Daoy (cell line): ENCODE measurements at places on chromosomes 6 and 20. TPM values are rescaled to one million over a fixed set of nuclear protein-coding genes. Genes with fewer than 3 reads are reported as not detected.

Gene TNF
- 1.4 and 4.0 TPM in 2 replicates for total RNA-seq

Gene MYL9
- 15.1 and 29.0 TPM in 2 replicates for total RNA-seq

Gene SNPH
- total RNA-seq = 1.6 and 3.0 TPM in 2 replicates

Gene TJAP1
- total RNA-seq = 16.8 and 16.9 TPM in 2 replicates

Gene EMILIN3
- 0.23 TPM in 1 of 2 replicates, not detected in the other for total RNA-seq

Gene LGSN
- total RNA-seq = 0.23 TPM in 1 of 2 replicates, not detected in the other

Gene RAB23
- total RNA-seq = 20.6 and 26.4 TPM in 2 replicates

DNA sequence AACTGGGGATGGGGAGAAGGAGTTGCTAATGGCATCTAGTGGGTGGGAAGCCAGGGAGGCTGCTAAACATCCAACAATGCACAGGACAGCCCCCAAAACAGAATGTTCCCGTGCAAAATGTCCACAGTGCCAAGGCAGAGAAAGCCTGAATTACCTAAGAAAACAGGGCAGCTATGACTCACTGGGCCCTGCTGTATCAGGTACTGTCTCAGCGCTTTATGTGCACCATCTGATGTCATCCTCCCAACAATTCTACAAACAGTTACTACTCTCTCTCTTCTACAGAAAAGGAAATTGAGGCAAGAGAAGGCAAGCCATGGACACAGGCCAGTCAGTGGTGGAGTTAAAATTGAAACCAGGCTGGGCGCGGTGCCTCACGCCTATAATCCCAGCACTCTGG, 3.1 kb downstream of the YTHDF1 start:
- no peak for DNase-seq

DNA sequence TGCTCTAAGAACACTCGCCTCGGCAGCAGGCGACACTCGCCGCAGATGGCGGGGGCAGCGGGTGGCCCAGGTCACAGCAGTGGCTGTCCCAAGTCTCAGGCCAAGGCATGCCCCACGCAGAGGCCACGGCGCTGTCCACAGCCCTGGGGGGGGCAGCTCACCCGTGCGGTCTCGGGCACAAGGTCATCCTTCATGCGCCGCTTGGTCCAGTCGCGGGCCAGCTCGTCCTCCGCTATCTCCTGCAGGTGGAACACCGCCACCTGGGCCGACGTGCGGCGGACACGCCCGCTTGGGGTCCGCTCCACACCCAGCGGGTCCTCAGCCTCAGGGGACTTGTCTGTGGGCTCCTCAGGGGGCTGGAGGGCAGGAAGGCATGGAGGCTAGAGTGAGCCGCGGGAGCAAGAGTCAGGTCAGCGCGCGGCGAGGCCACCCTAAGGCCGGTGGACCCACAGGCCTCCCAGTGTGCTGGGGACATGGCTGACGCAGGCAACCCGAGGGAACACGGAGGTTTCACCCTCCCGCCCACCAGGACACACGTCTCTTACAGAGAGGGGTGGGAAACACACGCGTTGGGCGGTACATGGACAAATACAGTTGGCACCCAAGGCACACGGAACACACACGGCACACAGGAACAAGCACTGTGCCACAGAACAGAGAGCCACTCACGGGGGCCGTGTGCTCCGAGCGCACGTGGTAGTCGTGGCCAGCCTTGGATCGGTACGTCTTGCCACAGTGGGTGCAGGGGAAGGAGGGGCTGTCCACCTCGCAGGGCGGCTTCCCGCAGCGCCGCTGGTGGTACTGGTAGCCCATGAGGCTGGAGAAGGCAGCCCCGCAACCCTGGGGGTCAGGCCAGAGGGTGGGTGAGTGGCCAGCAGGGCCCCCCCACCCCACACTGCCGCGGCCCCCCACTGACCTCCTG, 6.5 kb upstream of the UCKL1 start:
- no peak for DNase-seq

DNA sequence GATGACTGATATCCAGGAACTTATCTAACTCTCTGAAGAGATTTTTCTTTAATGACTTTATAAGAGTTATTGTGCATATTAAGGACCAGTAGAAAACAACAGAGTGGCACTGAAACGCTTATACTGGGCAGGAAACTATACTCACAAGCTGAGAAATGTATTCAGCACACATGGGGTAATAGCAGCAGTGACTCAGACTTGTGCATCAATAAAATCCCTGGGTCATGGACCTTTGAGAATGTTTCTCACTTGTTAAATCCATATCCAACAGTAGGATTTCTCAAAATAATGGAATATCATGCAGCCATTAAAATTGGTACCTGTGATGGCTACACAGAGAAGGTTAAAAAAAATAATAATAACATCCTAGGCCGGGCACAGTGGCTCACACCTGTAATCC, 219.5 kb downstream of the BTBD9 start:
- DNase-seq = no peak

DNA sequence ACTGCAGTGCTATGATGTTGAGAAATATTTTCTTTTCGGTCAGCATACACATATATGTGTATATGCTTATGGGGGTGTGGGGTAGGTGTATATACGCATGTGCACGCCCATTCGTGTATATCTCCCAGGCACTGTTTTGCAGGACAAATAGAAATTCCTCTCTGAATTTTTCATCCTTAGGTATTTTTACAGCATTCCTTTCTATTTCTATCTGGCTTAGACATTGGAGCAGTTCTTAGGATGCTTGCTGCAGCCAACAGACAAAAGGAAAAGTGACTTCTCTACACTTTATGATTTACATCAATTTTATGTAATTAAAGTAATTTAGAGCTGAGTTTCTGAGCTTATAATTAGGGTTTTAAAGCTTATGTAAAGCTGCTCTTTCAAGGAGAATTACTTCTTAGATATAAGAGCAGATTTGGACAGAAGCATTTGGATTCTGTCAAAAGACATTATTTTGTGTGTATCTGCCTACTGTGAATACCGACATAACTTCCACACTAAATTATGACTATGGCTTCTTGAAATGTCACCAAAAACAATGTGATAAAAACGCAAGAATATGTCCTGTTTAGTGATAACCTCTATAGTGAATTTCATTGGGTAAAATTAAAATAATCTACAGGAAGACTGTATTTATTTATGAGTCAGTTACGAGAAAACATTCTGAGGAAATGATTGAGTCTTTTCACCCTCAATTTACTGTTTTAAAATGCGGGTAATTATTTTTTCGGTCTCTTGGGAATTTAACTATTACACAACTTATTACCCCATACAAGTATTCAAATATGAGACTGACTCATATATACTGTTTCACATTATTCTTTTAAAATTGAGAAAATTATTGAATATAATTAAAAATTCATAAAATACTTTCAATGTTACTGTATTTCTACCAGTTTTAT, 21.3 kb upstream of the CEP43 start:
- no peak for DNase-seq

GRCh38 chr6:101666256-101666655, 272.7 kb downstream of the GRIK2 start:
- peak; percentile 5 for DNase-seq

DNA sequence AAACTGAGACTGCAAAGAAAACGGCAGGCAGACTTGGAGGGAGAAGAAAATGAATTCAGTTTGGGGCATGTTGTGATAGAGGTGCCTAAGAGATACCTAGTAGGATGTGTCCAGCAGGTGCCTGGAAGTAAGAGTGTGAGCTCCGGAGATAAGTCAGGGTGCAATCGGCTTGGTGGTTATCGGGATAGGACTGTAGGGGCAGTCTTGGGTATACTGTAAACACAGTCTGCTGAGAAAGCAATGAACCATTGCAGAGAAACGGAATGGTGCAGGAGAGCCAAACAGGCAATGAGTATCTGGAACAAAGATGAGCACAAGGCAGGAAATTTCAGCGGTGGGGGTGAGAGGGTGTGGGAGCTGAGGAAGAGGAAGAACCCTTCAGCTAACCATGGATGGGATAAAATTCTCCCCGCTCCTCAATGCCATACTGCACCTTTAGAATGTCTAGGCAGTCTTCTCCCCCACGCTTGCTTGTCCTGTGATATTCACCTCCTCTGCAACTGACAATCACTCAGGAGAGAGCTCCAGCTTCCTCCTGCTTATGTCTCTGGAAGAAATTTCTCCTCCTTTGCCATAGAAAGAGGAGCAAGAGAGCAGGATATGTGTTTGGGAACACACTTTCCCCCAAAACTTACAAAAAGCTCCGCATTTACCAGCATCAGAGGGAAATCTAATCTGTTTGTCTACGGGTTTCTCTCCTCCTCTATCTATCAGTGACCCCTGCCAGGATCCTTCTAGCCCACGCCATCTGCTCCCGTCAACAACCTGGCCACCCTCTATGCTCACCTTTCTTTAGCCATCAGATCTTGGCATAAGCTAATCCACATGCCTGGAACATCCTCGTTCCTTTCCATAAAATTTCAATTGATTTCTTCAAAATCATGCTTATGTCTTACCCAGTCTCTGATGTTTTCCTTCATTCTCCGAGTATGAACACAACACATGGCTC, 381.7 kb upstream of the JARID2 start:
- DNase-seq = no peak

- no peak for DNase-seq
Measured at GRCh38 chr6:167831281-167831828, 4.6 kb downstream of the AFDN start.

- DNase-seq = no peak
Measured at GRCh38 chr20:49797344-49797615, 15.3 kb upstream of the SLC9A8 start.

GRCh38 chr6:136859430-136859829, 37.0 kb downstream of the PEX7 start:
- no peak for DNase-seq

- DNase-seq = no peak
Measured at GRCh38 chr6:82080767-82081166, 166.8 kb downstream of the IBTK start.

GRCh38 chr20:44069203-44070011, 117.6 kb downstream of the JPH2 start:
- no peak for DNase-seq

GRCh38 chr6:149261364-149262040, 56.0 kb upstream of the TAB2 start:
- no peak for DNase-seq
